ENCODE measurements at places on chromosomes 3 and 15.
A peak's percentile ranks its signal among the peaks of the same experiment; 100 is the strongest.

DNA sequence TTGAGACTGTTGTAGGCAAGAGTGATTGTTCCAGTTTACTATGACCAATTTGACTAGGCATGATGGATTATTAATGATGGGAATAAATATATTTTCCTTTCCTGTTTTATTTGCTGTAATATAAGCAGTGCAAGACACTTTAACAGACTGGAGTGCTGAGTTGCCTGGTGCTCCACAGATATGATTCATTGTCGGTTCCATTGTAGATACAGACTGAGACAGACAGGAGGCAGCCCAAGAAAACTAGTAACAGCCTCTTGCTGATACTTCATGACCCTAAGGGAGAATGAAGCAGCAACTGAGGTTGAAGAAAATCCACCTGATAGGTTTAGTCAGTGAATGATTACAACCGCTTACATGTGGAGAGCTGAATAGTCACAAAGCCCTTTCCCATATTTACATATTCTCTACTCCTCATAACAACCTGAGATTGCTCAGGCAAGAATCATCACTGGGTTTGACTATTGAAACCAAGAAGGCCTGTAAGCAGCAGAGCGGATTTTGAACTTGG, 235.1 kb upstream of the TPRG1 start:
- no peak for DNase-seq

GRCh38 chr15:78390826-78391225, 47.2 kb upstream of the IREB2 start:
- no peak for DNase-seq

- no peak for DNase-seq
These were observed 48.8 kb upstream of the ATP2B2 start for GRCh38 chr3:10554236-10554611.

- DNase-seq = no peak
These were observed 83.2 kb downstream of the RAB11A start for GRCh38 chr15:65952391-65953053.

DNA sequence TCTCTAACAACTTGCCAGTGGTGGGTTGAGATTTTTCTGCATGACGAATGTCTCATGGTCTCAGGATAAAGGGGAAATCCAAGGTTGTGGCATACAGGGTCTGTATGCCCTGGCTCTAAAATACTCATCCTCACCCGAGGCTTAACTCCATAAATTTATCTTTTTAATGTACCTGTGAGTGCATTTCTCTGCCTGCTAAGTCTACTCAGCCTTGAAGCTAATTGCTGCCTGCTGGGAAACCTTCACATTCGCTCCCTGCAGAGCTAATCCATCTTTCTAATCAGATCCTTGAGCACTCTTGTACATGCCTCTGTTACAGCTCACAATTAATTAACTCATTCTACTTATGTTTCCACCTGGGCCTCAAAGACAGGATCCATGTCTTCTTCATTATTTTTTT, 93.8 kb downstream of the CMSS1 start:
- DNase-seq = no peak

DNA sequence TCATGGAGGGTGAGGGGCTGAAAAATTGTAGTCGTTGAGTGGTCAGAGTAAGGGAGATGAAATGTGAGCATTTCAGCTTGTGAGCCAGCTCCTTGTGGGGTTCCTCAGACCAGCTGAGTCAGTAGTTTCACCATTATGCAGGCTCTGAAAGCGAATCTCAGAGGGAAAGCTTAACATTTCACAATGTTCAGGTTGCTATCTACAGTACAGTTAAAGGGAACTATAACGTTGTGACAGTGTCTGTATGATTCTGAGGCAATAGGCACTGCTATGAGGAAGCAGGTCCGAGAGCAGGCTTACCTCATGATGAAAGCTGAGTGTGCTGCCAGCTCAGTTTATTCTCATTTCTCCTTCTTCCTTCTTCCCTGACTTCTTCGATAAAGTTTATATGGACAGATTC, 469.6 kb downstream of the EDEM1 start:
- DNase-seq = no peak

DNA sequence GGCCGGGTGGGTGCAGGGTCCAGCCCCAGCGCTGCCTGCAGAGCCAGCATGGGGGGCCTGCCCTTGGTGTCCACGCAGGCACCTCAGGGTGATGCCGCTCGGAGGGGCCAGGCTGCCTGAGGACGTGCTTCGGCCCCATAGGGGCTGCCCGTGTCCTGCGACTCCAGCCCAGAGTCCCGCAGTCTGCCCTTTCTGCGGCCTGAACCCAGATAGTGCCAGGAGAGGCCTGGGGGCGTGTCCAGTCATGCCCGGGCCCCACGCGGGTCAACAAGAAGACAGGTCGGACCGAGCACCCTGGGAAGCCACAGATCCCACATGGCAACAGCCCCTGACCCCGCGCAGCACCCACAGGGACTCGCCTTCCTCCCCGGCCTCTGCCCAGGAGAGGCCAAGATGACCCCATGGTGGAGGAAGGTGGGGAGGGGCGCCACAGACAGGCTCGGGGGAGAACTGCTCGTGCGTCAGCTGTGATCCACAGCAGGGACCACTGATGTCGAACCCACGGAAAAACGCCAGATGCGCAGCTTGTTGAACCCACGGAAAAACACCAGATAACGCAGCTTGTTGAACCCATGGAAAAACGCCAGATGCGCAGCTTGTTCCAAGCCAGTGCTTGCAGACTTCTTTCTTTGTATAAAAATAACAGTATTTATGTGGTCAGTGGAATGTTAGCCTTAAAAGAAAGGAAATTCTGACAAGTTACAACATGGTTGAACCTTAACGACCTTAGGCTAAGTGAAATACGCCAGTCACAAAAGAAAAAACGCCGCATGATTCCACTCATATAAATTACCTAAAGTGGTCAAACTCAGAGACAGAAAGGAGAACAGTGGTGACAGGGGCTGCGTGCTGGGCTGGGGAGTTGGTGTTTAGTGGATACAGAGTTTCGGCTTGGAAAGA, 28.5 kb downstream of the CYFIP1 start:
- DNase-seq = no peak

DNA sequence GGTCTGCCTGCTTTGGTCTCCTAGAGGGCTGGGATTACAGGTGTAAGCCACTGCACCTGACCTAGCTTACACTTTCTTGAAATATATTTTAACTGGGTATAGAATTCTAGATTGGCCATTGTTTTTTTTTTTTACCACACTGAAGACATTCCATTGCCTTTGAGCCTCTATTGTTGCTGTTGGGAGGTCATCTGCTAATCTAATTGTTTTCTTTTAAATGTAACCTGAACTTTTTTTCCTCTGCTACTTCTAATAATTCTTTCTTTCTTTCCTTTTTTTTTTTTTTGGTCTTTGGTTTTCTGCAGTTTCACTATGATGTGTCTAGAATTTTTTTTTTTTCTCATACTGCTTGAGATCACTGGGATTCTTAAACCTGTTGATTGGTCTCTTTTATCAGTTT, 28.1 kb downstream of the ERICH6 start:
- DNase-seq = no peak

DNA sequence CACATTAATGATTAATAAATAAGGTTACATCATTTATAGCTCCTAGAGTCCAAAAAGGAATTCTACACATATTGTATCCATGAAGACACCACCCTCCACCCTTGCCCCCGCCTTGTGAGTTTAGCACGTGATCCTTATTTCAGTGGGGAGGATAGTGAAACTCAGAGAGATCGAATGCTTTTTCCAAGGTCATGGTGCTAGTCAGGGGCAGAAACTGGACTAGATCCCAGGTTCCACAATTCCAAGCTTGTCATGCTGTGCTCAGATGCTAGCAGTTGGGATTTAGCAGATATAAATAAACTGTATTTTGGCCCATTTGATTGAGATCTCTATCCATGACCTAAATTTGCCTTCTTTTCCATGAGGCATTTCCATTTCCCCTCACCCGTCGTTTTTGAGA, 227.4 kb upstream of the THRB start:
- DNase-seq = no peak

GRCh38 chr3:40381904-40382616, 4.9 kb upstream of the ENTPD3 start:
- no peak for DNase-seq

- no peak for DNase-seq
These were observed 214.3 kb upstream of the PDZRN3 start for GRCh38 chr3:73839032-73839431.

GRCh38 chr3:118080889-118081288, 953.8 kb downstream of the IGSF11 start:
- no peak for DNase-seq

- DNase-seq = no peak
These were observed 39.0 kb upstream of the CBLB start for GRCh38 chr3:105907777-105908176.

DNA sequence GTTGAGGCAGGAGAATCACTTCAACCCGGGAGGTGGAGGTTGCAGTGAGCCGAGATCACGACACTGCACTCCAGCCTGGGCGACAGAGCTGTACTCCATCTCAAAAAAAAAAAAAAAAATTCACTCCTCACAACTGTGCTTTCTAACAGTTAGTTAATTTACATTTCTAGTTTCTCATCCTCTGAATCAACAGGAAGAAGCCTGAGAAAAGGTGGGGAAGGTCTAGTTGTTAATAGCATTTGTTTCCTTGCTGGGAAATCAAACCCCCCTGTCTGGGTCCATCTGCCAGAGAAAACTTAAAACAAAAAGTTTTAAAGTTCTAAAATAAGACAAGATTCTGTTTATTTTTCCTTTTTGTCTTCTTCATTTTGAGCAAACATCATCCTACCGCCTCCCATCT, 62.3 kb downstream of the TMEM39A start:
- no peak for DNase-seq

- no peak for DNase-seq
These were observed 32.7 kb upstream of the PLSCR5 start for GRCh38 chr3:146637871-146638270.

DNA sequence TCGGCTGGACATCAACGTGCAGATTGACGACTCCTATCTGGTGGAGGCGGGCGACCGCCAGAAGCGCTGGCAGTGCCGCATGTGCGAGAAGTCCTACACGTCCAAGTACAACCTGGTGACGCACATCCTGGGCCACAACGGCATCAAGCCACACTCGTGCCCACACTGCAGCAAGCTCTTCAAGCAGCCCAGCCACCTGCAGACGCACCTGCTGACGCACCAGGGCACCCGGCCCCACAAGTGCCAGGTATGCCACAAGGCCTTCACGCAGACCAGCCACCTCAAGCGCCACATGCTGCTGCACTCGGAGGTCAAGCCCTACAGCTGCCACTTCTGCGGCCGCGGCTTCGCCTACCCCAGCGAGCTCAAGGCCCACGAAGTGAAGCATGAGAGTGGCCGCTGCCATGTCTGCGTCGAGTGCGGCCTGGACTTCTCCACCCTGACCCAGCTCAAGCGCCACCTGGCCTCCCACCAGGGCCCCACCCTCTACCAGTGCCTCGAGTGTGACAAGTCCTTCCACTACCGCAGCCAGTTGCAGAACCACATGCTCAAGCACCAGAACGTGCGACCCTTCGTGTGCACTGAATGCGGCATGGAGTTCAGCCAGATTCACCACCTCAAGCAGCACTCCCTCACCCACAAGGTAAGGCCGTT, 34.2 kb downstream of the IDH2 start:
- DNase-seq = no peak

- DNase-seq = peak; percentile 25
These were observed 108.5 kb downstream of the TNIK start for GRCh38 chr3:171351676-171352075.

GRCh38 chr15:70437089-70437488, 326.3 kb downstream of the UACA start:
- no peak for DNase-seq

DNA sequence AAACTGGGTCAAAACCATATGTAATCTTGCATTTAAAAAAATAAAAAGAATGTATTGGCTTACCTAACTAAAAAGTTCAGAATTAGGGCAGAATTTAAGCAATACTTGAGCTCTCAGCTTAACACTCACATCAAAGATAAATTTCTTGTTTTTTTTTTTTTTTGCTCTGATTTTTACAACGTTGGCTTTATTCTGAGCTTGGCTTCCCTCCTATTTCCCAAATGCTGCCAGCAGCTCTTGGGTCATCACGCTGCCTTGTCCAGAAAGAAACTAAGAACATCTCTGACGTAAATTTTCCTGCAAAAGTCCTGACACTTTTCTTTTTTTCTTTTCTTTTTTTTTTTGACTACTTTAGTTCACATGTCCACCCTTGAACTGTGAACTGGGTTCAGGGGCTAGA, 150.6 kb upstream of the TGFBR2 start:
- DNase-seq = no peak

GRCh38 chr3:14307656-14308302, 94.6 kb upstream of the SLC6A6 start:
- DNase-seq = no peak

DNA sequence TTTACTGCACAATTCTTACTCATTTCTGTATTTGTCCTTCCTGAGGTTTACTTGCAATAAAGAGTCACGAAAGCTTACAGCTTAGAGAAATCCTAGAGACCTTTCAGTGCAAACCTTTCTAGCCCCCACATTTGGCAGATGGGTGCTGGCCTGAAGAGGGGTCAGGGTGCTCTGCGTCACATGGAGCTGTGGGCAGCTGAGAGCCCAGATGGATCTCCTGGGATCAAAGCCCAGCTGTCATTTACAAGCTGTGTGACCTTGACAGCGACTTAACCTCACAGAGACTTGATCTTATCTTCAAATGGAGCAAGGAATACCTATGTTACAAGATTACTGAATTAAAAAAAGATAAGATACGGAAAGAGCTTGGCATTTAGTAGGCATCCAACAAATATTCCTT, 24.0 kb upstream of the RAF1 start:
- no peak for DNase-seq

DNA sequence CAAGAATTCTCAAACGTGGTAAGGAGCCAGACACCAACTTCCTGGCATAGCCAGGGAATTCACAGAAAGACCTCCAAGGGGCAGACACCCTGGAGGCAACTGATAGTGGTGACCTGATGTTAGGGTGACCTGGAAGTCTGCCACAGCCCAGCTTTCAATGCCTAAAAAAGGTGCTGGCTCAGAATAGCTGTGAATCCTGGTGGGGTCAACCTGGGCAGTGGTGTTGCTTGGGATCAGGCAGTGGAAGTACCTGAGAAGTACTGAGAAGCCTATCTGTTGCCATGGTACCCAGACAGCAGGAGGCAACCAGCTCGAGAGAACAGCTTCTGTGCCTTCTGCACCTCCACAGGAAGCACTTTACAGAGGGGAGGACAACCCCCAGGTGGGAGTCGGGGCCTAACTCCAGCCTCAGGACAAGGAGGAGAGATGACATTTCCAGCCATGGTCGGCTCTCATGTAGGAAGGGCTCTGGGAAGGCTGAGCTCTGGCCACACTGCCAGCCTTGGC, 55.4 kb upstream of the LARS2 start:
- DNase-seq = no peak

GRCh38 chr3:56468184-56469106, at the start of gene ERC2:
Gene ERC2, minus strand, starts transcription at chr3:56468467.
- DNase-seq = peak; percentile 1

- DNase-seq = no peak
These were observed 61.3 kb upstream of the GATM start for GRCh38 chr15:45439521-45440260.
